Cardiac septum (tissue), 1 donor: ENCODE measurements at places on chromosomes 12 and 14.

- no peak for DNase-seq
These were observed 527.2 kb downstream of the NRXN3 start for GRCh38 chr14:78697341-78697740.

GRCh38 chr14:71815110-71815509 is 117.1 kb upstream of the RGS6 start:
- DNase-seq, result no peak

- no peak for DNase-seq
These were observed 146.4 kb downstream of the FOXN3 start for GRCh38 chr14:89270439-89271227.

- DNase-seq, result no peak
These were observed 317.7 kb downstream of the BMP4 start for GRCh38 chr14:53638966-53639365.

DNA sequence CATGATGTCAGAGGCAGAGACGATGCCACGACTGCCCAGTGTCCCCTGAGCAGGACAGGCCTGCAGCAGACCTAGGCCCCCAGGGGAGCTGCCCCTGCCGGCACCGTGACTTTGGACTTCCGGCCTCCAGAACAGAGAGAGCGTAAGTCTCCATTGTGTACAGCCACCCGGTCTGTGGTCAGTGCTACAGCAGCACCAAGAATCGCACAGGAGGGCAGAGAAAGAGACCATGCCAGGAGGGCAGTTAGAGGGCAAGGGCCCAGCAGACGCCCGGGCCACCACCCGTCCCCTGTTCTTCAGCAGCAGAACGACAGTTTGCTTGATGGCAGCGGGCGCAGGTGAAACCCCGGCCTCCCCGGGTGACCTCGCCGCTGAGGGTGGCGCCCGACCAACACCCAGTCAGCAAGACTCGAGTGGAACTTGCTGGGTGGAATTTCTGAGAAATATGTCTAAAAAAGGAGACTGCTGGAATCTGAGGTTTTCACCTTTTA is 19.7 kb downstream of the GALNT9 start:
- DNase-seq, result no peak

GRCh38 chr14:37697489-37698121 is 102.2 kb downstream of the TTC6 start:
- no peak for DNase-seq

- no peak for DNase-seq
These were observed 27.4 kb upstream of the RXYLT1 start for GRCh38 chr12:63752283-63752682.

DNA sequence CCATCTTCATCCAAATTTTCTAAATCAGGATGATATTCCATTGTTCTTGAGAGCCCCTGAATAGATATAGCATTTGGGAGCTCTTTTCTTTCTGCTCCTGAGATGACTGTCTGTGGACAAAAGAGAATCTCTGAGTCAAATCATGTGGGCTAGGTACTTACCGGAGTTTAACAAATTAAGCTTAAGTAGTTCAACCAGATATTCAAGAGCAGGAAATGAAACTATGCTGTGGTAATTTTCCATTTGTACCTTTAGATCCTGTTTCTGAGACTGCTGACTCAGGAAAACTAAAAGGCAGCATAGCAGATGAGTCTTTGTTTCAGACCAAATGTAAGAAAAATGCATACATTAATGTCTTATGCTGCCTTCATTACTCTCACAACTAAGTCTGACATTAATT is at the start of gene CLEC7A:
Gene CLEC7A, minus strand, starts transcription at position 158 of the 400 bp plus-strand sequence. Its CDS starts 117 bp downstream, at position 41.
- no peak for DNase-seq

DNA sequence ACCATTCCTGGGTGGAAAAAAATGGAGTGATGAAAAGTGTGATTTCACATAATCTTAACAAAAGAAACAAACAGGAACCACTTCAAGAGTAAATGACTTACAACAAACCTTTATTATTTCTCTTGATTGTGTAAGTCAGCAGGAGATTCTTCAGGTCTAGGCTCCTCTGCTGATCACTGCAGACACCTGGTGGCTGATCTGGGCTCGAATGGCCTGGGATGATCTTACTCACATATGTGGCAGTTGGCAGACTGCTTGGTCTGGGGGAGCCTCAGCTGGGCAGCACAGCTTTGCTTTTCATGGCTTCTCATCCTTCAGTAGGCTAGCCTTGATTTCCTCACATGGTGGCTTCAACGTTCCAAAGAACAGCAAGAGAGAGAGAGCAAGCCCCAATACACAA is 215.4 kb upstream of the PRICKLE1 start:
- DNase-seq, result no peak

DNA sequence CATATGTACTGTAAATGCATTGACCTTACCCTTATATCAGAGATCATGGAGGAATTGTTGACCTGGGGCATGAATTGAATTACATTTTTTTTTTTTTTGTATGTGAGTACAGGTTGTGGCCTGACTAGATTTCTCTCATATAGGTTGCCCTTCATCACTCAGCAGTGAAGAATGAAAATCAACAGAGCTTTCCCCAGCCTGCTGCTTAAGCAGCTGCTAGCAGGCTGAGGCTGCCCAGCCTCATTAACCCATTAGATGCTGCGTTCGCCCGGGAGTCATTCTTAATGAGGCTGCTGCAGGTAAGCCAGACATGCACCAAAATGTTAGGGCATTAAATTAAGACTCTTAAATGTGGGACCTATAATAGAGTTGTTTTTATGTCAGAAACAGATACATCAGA is 236.0 kb downstream of the ETNK1 start:
- DNase-seq, result no peak

- DNase-seq, result no peak
These were observed 67.5 kb downstream of the NIN start for GRCh38 chr14:50763382-50764007.

GRCh38 chr14:59918824-59919569 is 947 bp upstream of the LRRC9 start:
- DNase-seq, result no peak

DNA sequence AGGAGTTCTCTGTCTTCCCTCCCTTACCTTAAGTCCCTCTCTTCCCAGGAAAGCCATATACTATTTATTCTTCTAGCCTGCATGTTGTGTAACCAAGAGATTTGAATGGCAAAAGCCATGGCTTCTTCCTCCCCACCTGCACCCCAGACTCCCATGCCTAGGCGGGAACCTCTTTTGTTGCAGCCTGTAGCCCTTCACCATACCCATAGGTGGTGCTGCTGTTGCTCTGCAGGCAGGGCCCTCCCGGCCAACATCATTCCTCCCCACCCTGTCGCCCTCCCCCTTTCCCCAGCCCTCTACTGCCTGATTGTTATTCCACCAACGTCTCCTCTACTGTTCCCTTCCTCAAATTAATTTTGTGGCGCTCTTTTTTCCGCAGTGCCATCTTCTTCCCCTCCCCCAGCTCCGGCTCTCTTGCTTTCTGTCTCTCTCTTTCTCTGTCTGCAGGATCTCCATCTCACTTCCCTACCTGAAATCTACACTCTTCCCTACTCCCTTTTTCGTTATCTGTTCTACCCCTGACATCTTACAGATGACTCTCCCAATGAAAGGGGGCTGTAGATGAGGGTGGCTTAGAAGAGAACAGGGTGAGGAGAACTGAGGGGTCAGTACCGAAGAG is 13.8 kb downstream of the NGDN start:
- DNase-seq, result no peak

DNA sequence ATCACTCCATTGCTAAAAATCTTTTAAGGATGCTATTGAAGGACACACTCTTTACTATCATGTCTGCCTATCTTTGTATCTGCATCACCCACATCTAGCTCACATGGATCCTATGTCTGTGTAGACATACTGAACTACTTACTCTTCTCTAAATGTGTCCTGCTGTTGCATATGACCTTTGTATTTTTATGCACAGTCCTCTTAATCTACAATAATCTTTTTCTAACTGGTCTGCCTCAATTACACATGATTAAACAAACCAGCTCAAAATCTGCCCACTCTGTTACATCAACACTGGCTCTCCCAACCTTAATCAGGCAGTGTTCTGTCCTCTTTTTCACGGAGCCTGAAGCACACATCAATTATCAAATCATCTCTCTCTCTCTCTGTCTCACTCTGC is 316.3 kb upstream of the MGAT4C start:
- DNase-seq, result no peak

- no peak for DNase-seq
These were observed 66.4 kb upstream of the SFSWAP start for GRCh38 chr12:131644481-131644880.

GRCh38 chr12:89236748-89237383 is 115.4 kb downstream of the DUSP6 start:
- no peak for DNase-seq

GRCh38 chr12:3615862-3616261 is 124.9 kb downstream of the PRMT8 start:
- DNase-seq, result no peak

DNA sequence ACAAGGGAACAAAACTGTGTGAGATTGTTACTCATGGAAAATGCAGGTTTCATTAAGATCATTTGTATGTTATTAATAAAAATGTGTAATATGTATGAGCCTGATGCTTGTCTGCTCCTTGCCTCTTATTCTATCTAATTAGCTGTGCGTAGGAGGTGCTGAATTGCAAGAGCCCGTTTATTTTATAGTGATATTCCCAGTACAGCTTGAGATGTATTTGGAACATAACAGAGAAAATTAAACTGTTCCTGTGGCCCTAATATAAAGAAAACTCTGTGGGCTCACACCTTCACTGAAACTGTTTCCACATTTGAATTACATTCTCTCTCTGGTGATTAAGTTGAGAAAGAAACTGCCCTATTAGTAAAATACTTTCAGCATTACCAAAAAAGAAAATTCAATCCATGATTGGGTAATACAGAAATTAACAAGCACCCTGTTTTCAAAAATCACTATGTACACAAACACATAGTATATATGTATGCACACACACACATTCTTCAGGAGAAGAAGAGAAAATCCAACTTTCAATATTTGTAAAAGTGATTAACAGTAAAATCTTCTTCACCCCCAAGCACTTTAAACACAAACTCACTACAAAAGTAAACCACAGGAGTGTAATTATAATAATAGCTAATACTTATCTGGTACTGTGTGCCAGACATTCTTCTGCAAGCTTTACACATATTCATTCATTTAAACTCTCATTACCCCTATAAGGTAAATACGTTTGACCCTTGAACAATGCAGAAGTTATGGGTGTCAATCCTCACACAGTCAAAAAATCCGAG is 233.2 kb downstream of the PHLDA1 start:
- no peak for DNase-seq
